Vagina (tissue), 2 donors: ENCODE measurements at places on chromosomes 2 and 18. TPM values are rescaled to one million over a fixed set of nuclear protein-coding genes. Genes with fewer than 3 reads are reported as not detected.
A peak's percentile ranks its signal among the peaks of the same experiment; 100 is the strongest.

GRCh38 chr2:127465258-127465657, 47.0 kb downstream of the PROC start:
- no peak for DNase-seq

ASPRV1 gene
- total RNA-seq = 0.49 TPM

DNA sequence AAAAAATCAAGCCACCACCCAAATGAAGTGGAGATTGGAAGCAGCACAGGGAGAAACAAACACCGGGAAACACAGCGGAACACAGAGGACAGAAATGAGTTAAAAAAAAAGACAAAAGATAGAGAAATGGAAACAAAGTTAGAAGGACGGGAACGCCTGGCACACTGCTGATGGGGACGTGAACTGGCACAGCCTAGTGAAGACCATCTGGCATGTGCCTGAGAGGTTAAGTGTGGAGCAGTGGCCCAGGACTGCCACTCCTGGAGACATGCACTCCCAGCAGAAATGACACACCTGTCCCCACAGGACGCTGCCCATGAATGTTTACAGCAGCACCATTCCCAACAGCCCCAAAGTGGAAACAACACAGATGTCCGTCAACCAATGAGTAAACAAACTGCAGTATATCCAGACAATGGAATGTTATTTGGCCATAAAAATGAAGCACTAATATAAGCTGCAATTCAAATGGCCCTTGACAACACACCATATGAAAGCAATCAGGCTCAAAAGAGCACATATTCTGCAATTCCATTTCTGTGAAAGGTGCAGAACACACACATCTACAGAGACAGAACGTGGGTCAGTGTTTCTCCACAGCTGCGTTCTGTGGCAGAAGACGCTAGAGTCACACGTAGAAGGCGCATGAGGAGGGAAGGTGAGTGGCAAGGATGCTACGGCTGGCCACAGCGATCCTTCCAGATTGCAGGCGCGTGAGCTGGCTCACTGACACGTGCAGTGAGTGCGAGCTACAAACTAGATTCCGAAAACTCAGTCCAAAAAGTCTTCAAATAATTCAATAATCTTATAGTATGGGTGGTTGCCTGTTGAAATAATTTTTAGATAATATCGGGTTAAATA, 24.6 kb downstream of the THAP4 start:
- no peak for DNase-seq

- DNase-seq = no peak
Observed at GRCh38 chr2:191069606-191070005, 55.6 kb upstream of the STAT1 start.

DNA sequence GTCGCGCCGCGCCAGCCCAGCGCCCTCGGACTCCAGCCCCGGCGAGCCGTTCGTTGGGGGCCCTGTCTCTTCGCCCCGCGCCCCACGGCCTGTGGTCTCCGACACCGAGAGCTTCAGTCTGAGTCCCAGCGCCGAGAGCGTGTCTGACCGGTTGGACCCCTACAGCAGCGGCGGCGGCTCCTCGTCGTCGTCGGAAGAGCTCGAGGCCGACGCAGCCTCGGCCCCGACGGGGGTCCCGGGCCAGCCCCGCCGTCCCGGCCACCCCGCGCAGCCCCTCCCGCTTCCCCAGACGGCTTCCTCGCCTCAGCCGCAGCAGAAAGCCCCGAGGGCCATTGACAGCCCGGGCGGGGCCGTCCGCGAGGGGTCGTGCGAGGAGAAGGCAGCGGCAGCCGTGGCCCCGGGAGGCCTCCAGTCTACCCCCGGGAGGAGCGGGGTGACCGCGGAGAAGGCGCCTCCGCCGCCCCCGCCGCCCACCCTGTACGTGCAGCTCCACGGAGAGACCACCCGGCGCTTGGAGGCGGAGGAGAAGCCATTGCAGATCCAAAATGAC, 1.4 kb downstream of the PHLPP1 start:
- DNase-seq = no peak

- no peak for DNase-seq
Observed at GRCh38 chr2:27212626-27213471, 781 bp upstream of the SLC5A6 start.

DNA sequence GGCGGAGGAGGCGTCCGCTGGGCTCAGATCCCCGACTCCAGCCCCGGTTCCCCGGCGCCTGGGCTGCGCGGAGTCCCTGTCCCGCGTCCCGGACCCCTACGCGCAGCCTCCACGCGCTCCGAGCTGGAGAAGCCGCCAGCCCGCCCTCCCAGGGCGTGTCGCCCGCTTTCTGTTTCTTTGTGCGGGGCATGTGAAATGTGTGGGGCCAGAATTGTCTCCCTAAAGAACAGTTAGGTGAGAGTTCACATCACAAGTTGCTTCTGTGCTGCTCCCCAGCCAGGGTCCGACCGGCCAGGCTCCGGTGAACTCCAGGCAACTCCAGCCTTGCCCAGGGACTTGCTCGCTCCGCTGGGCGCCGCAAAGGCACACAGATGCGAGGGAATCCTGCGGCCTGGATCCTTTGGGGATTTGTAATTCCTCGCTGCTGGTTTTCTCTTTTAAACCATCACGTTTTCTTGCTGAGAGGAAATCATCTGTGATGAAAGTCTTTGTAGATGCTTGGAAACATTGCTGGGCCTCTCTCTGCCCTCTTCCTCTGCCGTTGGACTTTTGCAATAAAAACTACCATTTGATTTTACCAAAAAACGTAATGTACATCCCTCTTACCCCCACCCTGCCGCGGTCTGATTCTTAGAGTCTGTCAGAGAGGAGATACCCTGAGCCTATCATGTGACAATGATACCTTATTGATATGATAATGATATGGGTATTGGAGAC, 631 bp downstream of the GYPC start:
- DNase-seq = no peak

- no peak for DNase-seq
Observed at GRCh38 chr18:67428805-67429204, 87.7 kb downstream of the DSEL start.

MYO5B gene
- total RNA-seq = 22.6 TPM

DNA sequence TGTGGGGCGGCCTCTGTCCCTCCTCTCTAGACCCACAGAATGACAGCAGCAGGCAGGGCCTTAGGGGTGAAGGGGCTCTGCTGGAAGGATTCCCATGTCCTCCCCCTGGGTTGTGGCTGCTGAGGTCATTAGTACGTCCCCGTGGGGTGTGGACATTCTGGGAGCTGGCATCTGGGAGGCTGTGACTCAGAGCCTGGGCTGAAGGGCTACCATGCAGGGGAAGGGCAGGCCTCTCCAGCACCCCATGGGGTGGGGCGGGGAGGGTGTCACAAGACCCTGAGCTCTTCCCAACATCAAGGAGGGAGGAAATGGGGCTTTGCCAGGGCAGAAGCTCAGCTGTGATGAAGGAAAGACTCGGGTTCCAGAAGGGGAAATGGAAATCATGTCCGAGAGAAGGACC, 105.8 kb upstream of the SMAD2 start:
- DNase-seq = no peak

DNA sequence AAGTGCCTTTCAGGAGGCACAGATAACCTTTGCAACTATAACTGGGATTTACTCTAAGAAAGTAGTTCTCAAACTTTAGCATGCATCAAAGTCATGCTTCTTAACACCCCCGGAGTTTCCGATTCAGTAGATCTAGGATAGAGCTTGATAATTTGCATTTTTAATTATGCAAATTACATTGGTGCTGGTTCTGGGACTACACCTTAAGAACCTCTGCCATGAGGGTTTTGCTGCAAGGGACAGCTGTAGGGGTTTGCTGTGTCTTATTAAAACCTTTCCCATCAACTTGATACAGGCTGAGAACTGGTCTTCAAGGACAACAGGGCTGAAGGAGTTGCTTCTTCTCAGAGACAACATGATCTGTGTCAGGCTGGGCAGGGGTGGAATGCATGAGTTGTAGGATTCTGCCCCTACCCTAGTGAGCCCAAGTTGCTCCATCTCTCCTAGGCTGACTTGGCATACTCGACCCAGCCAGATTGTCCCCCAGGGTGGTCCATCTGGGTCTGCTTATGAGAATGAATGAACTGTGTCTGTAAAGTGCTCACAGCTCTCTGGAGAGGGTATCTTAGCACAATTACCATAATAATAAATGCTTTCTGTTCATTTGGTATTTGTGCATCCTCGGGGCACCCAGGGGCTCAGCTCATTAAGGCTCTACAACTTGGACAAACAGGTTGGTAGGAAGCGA, 232.7 kb downstream of the CLIP4 start:
- DNase-seq = no peak

DNA sequence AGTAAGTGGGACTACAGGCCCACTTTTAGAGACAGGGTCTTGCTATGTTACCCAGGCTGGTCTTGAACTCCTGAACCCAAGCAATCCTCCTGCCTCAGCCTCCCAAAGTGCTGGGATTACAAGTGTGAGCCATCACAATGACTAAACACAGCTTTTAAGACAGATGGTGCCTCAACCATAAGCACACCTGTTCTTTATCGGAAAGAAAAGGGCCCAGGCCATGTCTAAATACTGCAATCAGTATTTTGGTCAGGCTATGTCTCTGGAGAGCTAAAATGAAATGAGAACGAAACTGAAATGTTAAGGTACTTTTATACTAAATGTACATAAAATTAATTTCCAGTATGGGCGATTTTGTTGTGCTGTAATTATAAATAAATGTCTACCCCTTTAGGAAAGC, 69.5 kb upstream of the SPTBN1 start:
- DNase-seq = no peak

TUBA4B gene
- total RNA-seq = not detected

GRCh38 chr18:75127143-75128021, 81.6 kb downstream of the PTGR3 start:
- DNase-seq = peak; percentile 90

ARHGAP15 gene
- total RNA-seq = 9.1 TPM

DNA sequence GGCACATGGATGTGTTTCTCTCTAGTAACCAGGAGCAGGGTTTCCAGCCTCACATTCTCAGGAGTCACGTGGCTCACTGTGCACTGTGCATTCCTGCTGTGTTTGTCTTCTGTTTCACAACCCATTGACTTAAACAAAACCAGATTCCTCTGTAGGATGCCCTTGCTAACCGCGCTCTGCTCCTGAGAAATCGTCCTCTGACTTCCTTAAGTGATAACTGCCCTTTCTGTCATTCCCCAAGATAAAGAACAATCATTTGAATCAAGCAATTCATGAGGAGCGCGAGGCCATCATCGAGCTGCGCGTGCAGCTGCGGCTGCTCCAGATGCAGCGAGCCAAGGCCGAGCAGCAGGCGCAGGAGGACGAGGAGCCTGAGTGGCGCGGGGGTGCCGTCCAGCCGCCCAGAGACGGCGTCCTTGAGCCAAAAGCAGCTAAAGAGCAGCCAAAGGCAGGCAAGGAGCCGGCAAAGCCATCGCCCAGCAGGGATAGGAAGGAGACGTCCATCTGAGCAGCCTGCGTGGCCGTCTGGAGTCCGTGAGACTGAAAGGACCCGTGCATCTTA, 60.2 kb downstream of the RALBP1 start:
- no peak for DNase-seq

DNA sequence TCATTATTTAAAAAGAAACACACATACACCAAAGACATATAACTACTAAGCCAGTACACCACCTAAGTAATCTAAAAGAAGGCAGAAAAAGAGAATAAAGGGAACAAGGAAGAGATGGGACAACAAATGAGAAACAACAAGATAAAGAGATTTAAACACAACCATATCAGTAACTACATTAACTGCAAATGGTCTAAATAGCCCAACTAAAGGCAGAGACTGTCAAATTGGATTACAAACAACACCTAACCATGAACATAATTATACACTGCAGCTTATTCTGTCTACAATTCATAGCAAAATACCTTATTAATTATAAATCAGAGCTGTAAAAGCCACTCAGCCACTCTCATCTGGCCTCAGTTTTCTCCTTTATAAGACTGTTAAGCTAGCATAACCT, 15.0 kb downstream of the PPP4R1 start:
- no peak for DNase-seq

- no peak for DNase-seq
Observed at GRCh38 chr18:3118195-3119010, 101.4 kb downstream of the MYOM1 start.

- DNase-seq = no peak
Observed at GRCh38 chr18:44518091-44518615, 162.5 kb upstream of the SETBP1 start.

- DNase-seq = no peak
Observed at GRCh38 chr2:111176867-111177266, 56.2 kb downstream of the BCL2L11 start.

DNA sequence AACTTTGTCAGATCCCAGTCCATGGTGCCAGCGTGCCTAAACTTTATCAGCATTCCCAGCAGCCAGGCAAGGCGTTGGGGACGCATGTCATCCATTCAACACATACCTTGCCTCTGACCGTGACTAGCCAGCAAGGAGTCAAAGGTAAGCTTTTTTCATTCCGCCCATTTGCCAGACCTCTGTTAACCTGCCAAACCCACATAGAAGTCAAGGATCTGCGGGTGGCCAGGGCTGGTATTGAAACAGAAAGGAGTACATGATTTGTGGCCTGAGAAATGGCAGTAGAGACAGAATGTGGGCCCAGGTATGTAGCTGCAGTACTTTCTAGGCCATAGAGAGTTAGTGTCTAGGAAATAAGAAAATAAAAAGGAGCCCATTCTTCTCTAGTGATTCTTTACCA, 240.2 kb downstream of the LTBP1 start:
- DNase-seq = no peak

GRCh38 chr2:196980001-196980400, 53.5 kb upstream of the PGAP1 start:
- no peak for DNase-seq

CCDC74B gene
- 10.3 TPM for total RNA-seq

DNA sequence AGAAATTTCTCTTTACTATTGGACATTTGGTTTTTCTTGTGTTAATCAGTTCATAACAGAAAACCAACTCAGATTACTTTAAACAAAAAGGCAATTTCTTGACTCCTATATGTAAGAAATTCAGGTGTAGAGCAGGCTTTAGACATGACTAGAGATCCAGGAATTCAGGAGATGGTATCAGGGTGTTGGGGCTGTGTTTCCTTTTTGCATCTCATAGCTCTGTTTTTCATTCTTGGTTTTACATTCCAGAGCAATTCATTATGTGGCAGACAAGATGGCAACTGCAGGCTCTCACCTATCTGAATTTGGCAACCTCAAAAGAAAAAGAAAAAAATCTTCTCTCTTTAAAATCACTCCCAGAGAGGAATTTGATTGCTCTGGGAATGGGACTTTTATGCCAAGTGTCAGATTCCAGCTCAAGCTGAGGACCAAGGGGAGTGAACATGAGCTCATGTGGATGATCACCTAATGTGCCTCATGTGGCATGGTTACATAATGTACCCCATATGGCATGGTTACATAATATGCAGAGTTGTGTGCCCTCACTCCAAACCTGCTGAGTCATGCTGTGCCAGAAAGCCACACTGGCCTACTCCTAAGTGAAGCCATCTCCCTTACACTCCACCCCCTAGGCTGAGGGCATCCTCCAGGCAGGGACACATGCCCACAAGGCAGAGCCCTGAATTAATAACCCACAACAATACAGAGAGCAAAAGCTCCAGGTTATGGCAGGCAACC, 282.7 kb downstream of the MBD2 start:
- no peak for DNase-seq

TUBA3E gene
- total RNA-seq = not detected

GRCh38 chr2:98923244-98923940, 12.6 kb downstream of the CRACDL start:
- DNase-seq = no peak
